Endothelial cell (in vitro differentiated cells): ENCODE measurements at places on chromosomes 3 and 15.

GRCh38 chr3:48623851-48624547 lies 2.4 kb upstream of the TMEM89 start:
- H3K4me1 ChIP-seq: peaks cover 12% of the 10 kb centered on the region
- H3K36me3 ChIP-seq: peaks cover 31% of the 10 kb centered on the region
- H3K27ac ChIP-seq: peak overlapping the region; percentile 9
- DNase-seq: no peak
- peaks cover 6% of the 10 kb centered on the region for H3K27me3 ChIP-seq

DNA sequence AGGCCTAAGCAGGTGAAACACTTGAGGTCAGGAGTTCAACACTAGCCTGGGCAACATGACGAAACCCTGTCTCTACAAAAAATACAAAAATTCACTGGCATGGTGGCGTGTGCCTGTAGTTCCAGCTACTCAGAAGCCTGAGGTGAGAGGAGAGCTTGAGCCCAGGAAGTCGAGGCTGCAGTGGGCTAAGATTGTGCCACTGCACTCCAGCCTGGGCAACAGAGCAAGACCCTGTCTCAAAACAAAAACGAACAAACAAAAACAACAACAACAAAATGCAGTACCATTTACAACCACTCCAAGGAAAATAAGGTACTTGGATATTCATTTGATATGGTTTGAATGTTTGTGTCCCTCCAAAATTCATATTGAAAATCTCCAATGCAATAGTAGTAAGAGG lies 15.6 kb upstream of the TRANK1 start:
- no peaks in the 10 kb centered on the region for H3K4me1 ChIP-seq
- DNase-seq: no peak
- no peak overlapping the region for H3K27ac ChIP-seq
- H3K27me3 ChIP-seq: no peaks in the 10 kb centered on the region
- no peaks in the 10 kb centered on the region for H3K36me3 ChIP-seq
- no peak overlapping the region for H3K4me3 ChIP-seq

- no peak overlapping the region for H3K27ac ChIP-seq
- peak; percentile 44 for DNase-seq
- no peak overlapping the region for H3K4me3 ChIP-seq
These were observed 203.8 kb downstream of the UACA start for GRCh38 chr15:70559265-70560239.

- no peak overlapping the region for H3K4me3 ChIP-seq
- H3K27me3 ChIP-seq: peaks cover 3% of the 10 kb centered on the region
- H3K27ac ChIP-seq: no peak overlapping the region
- H3K4me1 ChIP-seq: peaks cover 6% of the 10 kb centered on the region
These were observed 1.2 kb upstream of the HGD start for GRCh38 chr3:120683213-120683612.

GRCh38 chr3:29349049-29349448 lies 68.2 kb downstream of the RBMS3 start:
- peaks cover 5% of the 10 kb centered on the region for H3K4me1 ChIP-seq
- no peaks in the 10 kb centered on the region for H3K27me3 ChIP-seq

DNA sequence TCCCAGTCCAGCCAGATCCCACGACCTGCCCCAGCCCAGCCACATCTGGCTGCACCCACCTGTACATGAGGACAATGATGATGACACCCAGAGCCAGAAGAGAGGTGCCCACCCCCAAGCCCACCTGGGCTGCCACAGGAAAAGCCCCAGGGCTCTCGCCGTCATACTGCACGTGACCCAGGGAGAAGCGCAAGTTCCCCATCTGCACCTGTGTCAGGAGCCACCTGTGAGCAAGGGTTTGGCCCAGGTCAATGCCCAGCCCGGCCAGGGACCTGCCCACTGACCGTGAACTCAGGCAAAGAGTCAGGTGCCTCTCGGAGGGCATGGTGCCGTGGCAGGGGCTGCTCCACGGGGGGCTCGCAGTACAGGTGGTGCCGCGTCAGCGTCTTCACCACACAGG lies 16.3 kb downstream of the PLXNB1 start:
- no peaks in the 10 kb centered on the region for H3K4me1 ChIP-seq
- H3K36me3 ChIP-seq: peaks cover 22% of the 10 kb centered on the region
- no peak overlapping the region for H3K4me3 ChIP-seq
- no peak overlapping the region for H3K27ac ChIP-seq
- H3K27me3 ChIP-seq: peaks cover 4% of the 10 kb centered on the region

DNA sequence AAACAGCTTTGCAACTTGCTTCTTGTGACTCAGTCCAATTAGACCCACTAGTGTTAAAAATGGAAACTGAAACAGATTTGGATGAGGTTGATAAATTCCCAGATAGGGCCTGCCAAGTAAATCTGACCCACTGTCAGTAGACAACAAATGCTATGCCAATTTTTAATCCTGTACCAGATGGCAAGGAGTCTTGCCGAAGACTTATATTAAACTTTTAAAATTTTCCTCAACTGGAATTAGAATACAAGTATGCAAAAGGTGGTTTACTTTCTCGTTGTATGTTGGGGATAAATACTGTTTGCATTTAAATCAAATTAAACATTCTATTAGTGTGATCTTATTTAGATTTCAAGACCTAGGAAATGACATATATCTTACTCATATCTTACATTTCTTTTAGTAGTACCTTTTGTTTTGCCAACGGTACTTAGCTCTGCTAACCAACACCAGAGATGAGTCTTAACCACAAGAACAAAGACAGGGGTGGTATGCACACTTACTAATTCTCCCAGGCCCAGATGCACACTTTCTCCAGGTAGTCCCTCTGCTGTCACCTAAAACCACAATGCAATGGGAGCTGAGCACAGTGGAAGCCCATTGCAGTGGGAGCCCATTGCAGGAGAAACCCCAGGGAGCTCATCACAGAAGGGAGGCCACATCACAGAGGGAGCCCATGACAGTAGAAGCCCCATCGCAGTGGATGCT lies 77.8 kb downstream of the WWTR1 start:
- H3K27me3 ChIP-seq: peaks cover 7% of the 10 kb centered on the region
- peaks cover 13% of the 10 kb centered on the region for H3K36me3 ChIP-seq
- no peak overlapping the region for H3K27ac ChIP-seq
- DNase-seq: no peak
- H3K4me1 ChIP-seq: peaks cover 64% of the 10 kb centered on the region

- peaks cover 64% of the 10 kb centered on the region for H3K4me1 ChIP-seq
- peaks cover 3% of the 10 kb centered on the region for H3K27me3 ChIP-seq
- peaks cover 3% of the 10 kb centered on the region for H3K36me3 ChIP-seq
- H3K4me3 ChIP-seq: peak overlapping the region; percentile 61
These were observed 19.5 kb downstream of the LRIG1 start for GRCh38 chr3:66481071-66482017.

DNA sequence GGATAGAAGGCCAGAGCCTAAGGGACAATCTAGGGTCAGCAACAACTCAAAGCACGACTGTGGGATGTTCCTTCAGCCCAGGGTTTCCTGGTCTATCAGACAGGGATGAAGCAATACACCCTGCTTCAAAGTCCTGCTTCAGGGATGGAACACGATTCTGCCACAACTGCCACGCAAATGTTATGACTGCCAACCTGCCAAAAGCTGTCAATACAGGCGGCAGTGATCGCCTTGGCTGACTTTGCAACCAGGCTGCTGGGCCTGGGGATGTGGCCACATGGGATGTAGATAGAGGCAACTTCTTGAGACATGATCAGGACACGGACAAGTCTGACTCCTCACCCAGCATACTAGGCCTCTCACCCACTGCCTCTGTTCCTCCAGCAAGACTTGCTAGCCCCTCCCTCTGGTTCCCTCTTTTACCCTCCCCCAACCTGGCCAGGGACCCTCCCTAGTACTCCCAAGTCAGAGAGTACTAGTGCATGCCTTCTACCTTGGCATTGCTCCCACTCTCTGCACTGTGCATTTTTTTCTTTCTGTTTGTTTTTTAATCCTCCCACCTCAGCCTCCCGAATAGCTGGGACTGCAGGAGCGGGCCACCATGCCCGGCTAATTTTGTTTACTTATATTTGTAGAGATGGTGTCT lies 7.6 kb downstream of the CCDC12 start:
- peaks cover 28% of the 10 kb centered on the region for H3K36me3 ChIP-seq
- no peak overlapping the region for H3K27ac ChIP-seq
- peaks cover 28% of the 10 kb centered on the region for H3K4me1 ChIP-seq
- H3K4me3 ChIP-seq: peak overlapping the region; percentile 14

- H3K27ac ChIP-seq: no peak overlapping the region
- peaks cover 3% of the 10 kb centered on the region for H3K27me3 ChIP-seq
- no peaks in the 10 kb centered on the region for H3K36me3 ChIP-seq
- no peak overlapping the region for H3K4me3 ChIP-seq
- peaks cover 9% of the 10 kb centered on the region for H3K4me1 ChIP-seq
- no peak for DNase-seq
These were observed 79.6 kb upstream of the SPATA12 start for GRCh38 chr3:56980798-56981390.

- no peak overlapping the region for H3K27ac ChIP-seq
- DNase-seq: no peak
- H3K4me1 ChIP-seq: peaks cover 5% of the 10 kb centered on the region
- H3K4me3 ChIP-seq: no peak overlapping the region
These were observed 218.0 kb downstream of the ZBTB20 start for GRCh38 chr3:114928989-114929640.

- H3K4me1 ChIP-seq: peaks cover 4% of the 10 kb centered on the region
- no peak overlapping the region for H3K4me3 ChIP-seq
- DNase-seq: no peak
- H3K27ac ChIP-seq: no peak overlapping the region
- peaks cover 10% of the 10 kb centered on the region for H3K36me3 ChIP-seq
These were observed 52.4 kb downstream of the TNIK start for GRCh38 chr3:171407759-171408158.

DNA sequence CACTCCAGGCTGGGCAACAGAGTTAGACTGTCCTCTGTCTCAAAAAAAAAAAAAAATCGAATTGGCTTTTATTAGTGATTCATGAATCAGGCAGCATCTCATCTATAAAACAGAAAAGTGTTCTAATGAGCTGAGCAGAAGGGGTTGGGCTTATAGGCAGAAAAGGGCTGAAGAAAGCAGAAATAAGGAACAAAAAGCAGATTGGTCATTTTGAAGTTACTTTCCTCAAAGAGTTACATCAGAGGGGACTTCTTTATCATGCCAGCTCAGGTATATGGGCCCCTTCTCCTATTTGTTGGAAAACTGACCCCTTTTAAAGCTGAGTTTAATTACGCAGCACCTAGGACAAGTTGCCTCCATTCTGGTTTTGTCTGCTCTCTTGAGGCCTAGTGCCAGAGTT lies 722 bp upstream of the POGLUT1 start:
- DNase-seq: no peak
- H3K27me3 ChIP-seq: peaks cover 3% of the 10 kb centered on the region
- peak overlapping the region; percentile 84 for H3K27ac ChIP-seq
- peak overlapping the region; percentile 97 for H3K4me3 ChIP-seq
- H3K4me1 ChIP-seq: peaks cover 14% of the 10 kb centered on the region

- no peaks in the 10 kb centered on the region for H3K36me3 ChIP-seq
- DNase-seq: no peak
- no peak overlapping the region for H3K4me3 ChIP-seq
- H3K4me1 ChIP-seq: peaks cover 32% of the 10 kb centered on the region
- no peaks in the 10 kb centered on the region for H3K27me3 ChIP-seq
These were observed 344.4 kb upstream of the C2CD4B start for GRCh38 chr15:62509395-62509958.

- no peaks in the 10 kb centered on the region for H3K4me1 ChIP-seq
- H3K4me3 ChIP-seq: no peak overlapping the region
- H3K27me3 ChIP-seq: no peaks in the 10 kb centered on the region
- peaks cover 22% of the 10 kb centered on the region for H3K36me3 ChIP-seq
- no peak for DNase-seq
These were observed 30.4 kb downstream of the ATG3 start for GRCh38 chr3:112531358-112531781.

DNA sequence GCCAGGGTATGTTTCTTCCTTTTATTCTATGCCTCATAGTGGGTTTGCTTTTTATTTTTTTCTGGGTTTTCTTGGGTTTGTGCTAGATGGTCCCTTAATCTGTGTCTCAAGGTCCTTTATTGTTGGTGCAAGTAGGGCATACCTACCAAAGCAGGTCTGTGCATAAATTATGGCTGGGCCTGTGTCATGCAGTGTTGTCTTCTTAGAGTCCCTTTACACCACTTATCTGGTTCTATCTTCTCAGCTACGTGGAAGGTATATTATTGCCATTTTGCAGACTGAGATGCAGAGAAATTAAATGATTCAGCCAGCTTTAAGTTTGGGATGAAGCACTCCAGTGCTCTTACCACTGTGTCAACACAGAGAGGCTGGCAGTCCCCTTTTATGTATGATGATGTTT lies 293.5 kb upstream of the SOX2 start:
- no peaks in the 10 kb centered on the region for H3K36me3 ChIP-seq
- peaks cover 8% of the 10 kb centered on the region for H3K4me1 ChIP-seq
- H3K27ac ChIP-seq: no peak overlapping the region
- no peaks in the 10 kb centered on the region for H3K27me3 ChIP-seq

- no peaks in the 10 kb centered on the region for H3K4me1 ChIP-seq
- H3K36me3 ChIP-seq: no peaks in the 10 kb centered on the region
- peaks cover 1% of the 10 kb centered on the region for H3K27me3 ChIP-seq
These were observed 112.8 kb downstream of the FAM43A start for GRCh38 chr3:194798486-194798885.

- peaks cover 14% of the 10 kb centered on the region for H3K4me1 ChIP-seq
- DNase-seq: peak; percentile 22
- H3K4me3 ChIP-seq: no peak overlapping the region
- H3K36me3 ChIP-seq: no peaks in the 10 kb centered on the region
- H3K27ac ChIP-seq: no peak overlapping the region
These were observed 17.2 kb upstream of the ADIPOQ start for GRCh38 chr3:186825294-186825821.

DNA sequence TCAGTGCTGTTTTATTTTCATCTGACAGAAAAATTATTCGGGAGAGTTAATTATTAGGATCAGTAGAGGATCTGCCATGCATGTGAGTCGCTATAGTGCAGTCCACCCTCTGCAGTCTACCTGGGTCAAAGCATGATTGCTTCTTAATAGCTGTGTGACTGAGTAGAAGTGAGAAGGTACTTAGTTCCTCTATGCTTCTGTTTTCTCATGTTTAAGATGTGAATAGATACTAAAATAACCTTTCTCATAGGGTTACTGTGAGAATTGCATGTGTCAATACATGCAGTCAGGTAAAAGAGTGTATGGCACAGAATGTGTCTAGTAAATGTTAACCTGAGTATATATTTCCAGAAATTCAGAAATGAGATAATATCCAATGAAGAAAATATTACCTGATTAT lies 435.7 kb downstream of the NAALADL2 start:
- H3K27ac ChIP-seq: no peak overlapping the region
- no peak for DNase-seq
- H3K36me3 ChIP-seq: no peaks in the 10 kb centered on the region
- H3K27me3 ChIP-seq: no peaks in the 10 kb centered on the region
- no peak overlapping the region for H3K4me3 ChIP-seq

- no peaks in the 10 kb centered on the region for H3K36me3 ChIP-seq
- H3K4me1 ChIP-seq: peaks cover 2% of the 10 kb centered on the region
- no peaks in the 10 kb centered on the region for H3K27me3 ChIP-seq
These were observed 80.3 kb downstream of the PEX5L start for GRCh38 chr3:179956416-179956830.

- no peak overlapping the region for H3K4me3 ChIP-seq
- no peak for DNase-seq
- H3K27me3 ChIP-seq: no peaks in the 10 kb centered on the region
- peaks cover 3% of the 10 kb centered on the region for H3K36me3 ChIP-seq
These were observed 18.5 kb downstream of the RAB6B start for GRCh38 chr3:133877221-133877620.

- no peak for DNase-seq
- H3K4me1 ChIP-seq: peaks cover 3% of the 10 kb centered on the region
- no peak overlapping the region for H3K4me3 ChIP-seq
- H3K27ac ChIP-seq: no peak overlapping the region
- H3K36me3 ChIP-seq: no peaks in the 10 kb centered on the region
These were observed 2.8 kb upstream of the ACSBG1 start for GRCh38 chr15:78237146-78237545.

GRCh38 chr3:184002469-184002868 lies 15.2 kb downstream of the ABCC5 start:
- peaks cover 5% of the 10 kb centered on the region for H3K27me3 ChIP-seq
- H3K4me1 ChIP-seq: peaks cover 23% of the 10 kb centered on the region
- DNase-seq: no peak
- no peak overlapping the region for H3K4me3 ChIP-seq
- no peak overlapping the region for H3K27ac ChIP-seq
